ENCODE measurements at places on chromosomes 13 and 19.

DNA sequence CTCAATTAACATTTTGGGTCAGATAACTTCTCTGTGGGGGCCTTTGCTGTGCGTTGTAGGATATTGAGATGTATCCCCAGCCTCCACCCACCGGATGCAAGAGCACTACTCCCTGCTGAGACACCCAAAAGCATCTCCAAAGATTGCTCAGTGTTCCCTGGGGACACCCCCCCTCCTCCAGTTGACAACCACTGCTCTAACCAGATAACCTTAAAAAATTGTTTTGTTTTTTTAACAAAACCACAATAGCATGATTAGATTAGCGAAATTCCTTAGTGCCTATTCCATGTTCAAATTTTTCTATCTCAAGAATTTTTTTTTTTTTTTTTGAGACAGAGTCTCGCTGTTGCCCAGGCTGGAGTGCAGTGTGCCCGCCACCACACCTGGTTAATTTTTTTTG is 2.6 kb upstream of the EPN1 start:
- no peak for DNase-seq

- DNase-seq = no peak
Measured at GRCh38 chr19:20472854-20473253, 92.7 kb downstream of the ZNF737 start.

DNA sequence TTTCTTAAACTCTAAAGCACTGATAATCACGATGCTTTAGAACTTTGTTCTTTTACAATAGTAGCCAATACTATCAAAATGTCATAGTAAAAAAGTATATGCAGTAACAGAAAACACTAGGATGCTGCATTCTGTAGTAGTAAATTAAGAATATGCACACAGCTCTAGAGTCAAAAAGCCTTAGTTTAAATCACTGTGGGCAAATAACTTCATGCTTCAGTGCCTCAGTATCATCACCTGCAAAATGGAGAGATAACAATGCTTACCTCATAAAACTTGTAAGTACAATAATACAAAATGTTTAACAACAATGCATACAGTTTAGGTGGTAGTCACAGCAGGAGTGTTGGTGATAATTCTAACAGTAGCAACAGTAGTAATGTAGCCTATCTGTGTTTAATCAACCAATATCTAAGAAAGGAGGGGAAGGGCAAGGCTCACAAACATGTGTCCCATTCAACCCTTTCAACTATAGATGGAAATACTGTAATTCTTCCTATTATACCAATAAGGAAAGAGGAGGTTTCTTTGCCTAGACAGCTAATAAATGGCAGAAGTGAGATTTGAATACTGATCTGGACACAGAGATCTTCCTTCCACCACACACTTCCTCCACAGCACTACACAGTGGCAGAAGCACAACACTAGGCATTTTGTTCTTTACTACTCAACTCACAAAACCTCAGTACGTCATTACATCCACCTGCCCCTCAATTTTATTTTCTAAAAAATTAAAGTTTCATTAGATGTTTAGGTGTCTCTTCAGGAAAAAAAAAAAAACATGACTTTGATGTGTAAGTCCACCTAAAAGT is 4.6 kb downstream of the RBM26 start:
- no peak for DNase-seq

DNA sequence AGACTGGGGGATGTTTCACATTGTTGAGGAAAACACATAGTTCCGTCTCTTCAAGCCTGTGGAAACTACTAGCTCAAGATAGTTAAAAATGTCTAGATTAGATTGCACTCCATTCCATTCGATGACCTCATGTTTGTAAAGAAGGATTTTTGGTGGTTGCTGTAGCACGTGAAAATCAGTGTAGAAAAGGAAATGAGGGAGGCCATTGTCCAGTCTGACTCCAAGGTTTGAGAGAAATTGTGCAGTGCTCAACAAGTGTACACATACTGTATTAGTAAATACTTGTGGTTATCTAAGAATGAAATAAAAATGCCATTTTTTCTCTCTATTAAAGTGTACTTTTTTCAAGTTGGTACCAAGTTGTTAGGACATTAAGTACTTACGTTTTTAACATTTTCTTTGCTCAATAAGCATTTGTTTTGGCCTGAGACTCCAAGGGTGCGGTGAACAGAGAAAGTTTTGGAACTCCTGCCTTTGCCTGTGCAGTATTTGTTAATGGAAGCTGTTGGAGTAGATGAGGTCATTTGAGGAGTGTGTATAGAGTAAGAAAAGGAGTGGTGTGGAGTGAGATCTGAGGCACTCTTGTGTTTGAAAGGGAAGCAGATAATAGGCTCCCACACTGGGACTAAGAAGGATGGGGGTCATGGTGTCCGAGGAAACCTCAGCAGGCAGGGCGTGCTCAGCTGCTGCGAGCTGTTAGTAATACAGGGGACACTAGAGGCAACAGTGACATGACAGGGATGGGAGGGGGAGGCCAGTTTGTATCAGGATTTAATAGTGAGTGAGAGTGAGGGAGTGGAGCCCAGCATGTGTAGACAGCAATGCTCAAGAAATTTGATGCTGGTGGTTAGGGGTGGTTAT is 4.4 kb downstream of the WASF3 start:
- DNase-seq = peak; percentile 76

- DNase-seq = no peak
Measured at GRCh38 chr19:43605875-43606568, 5.9 kb upstream of the SRRM5 start.

Data from fibroblast of gingiva (primary cell).